ENCODE measurements at places on chromosomes 4 and X.

- no peaks in the 10 kb centered on the region for H3K27me3 ChIP-seq
- no peak overlapping the region for H3K4me3 ChIP-seq
- DNase-seq = no peak
- H3K4me1 ChIP-seq = no peaks in the 10 kb centered on the region
These were observed 5.2 kb downstream of the KCNE5 start for GRCh38 chrX:109619771-109620170.

- no peaks in the 10 kb centered on the region for H3K36me3 ChIP-seq
- no peaks in the 10 kb centered on the region for H3K4me1 ChIP-seq
- DNase-seq = no peak
- no peak overlapping the region for H3K4me3 ChIP-seq
These were observed 110.8 kb upstream of the PACRGL start for GRCh38 chr4:20589436-20589835.

GRCh38 chrX:35392232-35392631, 405.9 kb upstream of the MAGEB16 start:
- H3K4me3 ChIP-seq = no peak overlapping the region
- H3K27ac ChIP-seq = no peak overlapping the region
- no peaks in the 10 kb centered on the region for H3K27me3 ChIP-seq
- H3K4me1 ChIP-seq = no peaks in the 10 kb centered on the region

DNA sequence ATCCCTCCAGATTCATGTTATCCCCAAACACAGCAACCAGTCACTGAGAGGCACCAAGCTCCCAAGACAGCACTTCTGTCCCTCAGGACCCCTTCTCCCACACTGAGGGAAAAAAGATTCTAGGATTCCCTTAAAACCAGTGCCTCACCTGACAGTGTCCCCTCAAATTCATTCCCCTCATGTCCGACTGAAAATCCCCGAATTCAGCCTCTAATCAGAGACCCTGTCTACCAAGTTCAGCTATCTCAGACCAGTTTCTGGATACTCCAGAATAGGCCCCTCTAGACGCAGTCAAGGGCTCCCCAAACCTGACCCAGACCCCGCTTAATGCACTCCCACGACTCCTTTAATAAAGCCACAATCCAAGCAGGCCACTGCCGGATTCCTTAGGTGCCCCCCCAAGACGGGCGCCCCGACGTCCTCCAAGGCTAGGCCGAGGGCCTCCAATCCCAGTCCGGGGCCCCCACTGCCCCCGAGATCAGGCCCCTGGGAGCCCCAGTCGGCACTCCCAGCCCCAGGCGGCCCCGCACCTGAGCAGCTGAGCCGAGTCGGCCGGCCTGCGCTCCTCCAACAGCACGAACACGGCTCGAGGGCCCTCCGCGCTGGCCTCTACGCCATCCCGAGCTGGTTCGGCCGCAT, 457 bp downstream of the TFE3 start:
- peaks cover 11% of the 10 kb centered on the region for H3K36me3 ChIP-seq
- peak overlapping the region; percentile 50 for H3K27ac ChIP-seq
- H3K4me1 ChIP-seq = no peaks in the 10 kb centered on the region
- H3K4me3 ChIP-seq = peak overlapping the region; percentile 77

DNA sequence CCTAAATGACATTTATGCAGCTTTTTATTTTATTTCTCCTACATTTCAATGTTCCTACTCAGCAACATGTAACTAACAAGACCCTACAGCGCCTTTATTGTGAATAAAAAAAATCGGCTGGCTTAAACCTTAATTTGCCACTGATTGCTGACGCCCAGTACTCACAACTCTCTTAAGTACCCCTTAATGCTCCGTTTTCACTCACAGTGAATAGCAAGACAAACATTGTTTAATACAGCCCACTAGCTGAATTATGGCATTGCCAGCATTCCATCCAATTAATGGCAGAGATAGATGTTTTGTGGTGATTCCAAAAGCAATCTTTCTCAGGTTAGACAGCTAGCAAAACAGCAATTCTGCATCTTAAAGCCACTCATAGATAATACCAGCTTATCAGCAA, 61.1 kb downstream of the PPARGC1A start:
- no peak for DNase-seq
- H3K36me3 ChIP-seq = no peaks in the 10 kb centered on the region
- H3K27ac ChIP-seq = no peak overlapping the region

DNA sequence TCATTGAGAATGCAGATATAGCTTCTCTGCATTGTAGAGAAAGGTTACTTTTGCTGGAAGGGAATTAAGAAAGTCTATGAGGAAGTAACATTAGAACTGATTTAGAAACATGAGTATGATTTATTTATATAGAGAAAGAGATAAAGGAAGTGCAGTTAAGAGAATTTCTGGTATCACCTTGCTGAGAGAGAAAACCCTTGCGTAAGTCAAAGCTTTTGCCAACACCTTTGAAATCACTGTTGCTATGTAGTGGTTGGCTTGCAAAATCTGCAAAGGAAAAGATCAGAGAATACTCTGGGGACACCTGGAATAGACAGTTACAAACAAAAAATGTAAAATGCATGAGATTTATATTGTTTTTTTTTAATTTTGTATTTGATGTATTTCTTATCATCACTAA, 137.3 kb upstream of the RXFP1 start:
- no peak for DNase-seq
- H3K27me3 ChIP-seq = no peaks in the 10 kb centered on the region
- no peak overlapping the region for H3K27ac ChIP-seq
- no peaks in the 10 kb centered on the region for H3K4me1 ChIP-seq
- H3K4me3 ChIP-seq = no peak overlapping the region

DNA sequence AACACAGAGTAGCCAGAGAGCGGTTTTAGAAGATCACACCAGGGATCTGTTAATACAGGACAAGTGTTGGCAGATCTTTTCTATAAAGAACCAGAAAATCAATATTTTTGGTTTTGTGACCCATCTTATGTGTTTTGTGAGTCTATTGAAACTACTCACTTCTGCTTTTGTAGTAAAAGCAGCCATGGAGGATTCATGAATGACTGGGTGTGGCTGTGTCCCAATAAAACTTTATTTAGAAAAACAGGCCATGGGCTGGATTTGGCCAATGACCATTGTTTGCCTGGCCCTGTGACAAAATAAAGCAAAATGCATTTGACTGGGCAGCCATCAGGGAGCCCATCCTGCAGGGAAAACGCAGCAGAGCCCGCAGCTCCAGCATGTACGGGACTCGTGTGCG, 99.9 kb upstream of the ADRA2C start:
- DNase-seq = no peak
- H3K4me1 ChIP-seq = no peaks in the 10 kb centered on the region
- H3K27ac ChIP-seq = no peak overlapping the region
- H3K4me3 ChIP-seq = no peak overlapping the region
- no peaks in the 10 kb centered on the region for H3K27me3 ChIP-seq
- no peaks in the 10 kb centered on the region for H3K36me3 ChIP-seq

- H3K36me3 ChIP-seq = no peaks in the 10 kb centered on the region
- H3K4me1 ChIP-seq = no peaks in the 10 kb centered on the region
- no peak for DNase-seq
- H3K27ac ChIP-seq = no peak overlapping the region
These were observed 45.1 kb downstream of the CHM start for GRCh38 chrX:86002076-86002896.

DNA sequence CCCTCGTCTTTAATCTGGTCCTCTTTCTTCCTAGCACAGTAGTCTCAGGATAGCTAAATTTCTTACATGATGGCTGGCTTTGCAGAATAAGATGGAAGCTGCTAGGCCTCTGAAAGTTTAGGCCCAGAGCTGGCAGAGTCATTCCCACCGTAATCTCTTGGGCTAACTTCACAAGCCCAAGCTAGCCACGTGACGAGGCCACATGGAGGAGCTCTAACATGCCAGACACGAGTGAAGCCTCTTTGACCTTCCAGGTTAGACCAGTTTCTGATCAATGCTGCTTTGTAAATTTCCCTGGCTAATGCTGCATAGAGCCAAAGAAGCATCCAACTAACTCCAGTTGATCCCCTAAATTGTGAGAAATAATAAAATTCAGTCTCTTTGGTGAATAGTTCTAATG, 9.5 kb upstream of the CENPE start:
- no peaks in the 10 kb centered on the region for H3K27me3 ChIP-seq
- no peaks in the 10 kb centered on the region for H3K36me3 ChIP-seq
- H3K27ac ChIP-seq = no peak overlapping the region
- no peaks in the 10 kb centered on the region for H3K4me1 ChIP-seq
- DNase-seq = no peak
- no peak overlapping the region for H3K4me3 ChIP-seq

DNA sequence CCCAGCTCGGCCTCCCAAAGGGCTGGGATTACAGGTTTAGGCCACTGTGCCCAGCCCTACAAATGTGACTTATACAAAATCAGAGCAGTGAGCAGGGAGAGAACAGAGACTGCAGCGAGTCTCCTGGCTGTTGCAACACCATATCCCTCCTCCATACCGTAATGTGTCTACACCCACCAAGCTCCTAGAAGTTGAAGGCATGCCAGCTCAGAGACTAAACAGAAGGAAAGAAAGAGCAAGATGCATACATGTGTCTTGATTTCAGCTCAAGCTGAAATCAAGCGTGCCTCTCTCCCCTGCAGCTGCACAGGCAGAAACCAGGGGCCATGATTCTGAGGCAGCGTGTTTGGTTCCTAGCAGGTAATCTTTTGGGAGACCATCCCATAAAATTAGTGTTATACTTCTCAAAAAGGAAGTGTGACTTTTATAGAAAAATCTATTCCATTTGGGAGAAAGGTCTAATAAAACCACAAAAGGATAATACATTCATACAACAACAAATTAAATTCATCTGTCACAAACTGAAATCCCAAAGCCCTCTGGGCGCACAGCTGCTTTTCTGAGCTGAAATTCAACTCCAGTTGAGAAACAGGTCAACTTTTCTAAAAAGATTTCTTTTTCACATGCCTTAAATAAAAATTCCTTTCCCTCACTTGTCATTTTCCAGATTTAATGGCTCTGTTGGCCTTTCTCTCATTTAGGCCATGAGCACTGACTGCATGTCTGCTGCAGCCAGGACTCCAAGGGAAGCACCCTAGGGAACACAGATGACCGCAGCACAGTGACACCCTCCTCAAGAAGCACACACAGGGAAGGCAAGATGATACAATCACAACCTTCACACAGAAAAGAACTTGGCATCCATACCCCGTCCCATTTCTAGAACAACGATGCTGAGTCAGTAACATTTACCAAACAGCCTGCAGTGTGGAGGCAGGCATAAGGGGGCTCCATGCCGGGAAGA, 34.4 kb downstream of the AFAP1 start:
- H3K27me3 ChIP-seq = no peaks in the 10 kb centered on the region
- peak overlapping the region; percentile 4 for H3K27ac ChIP-seq
- peaks cover 8% of the 10 kb centered on the region for H3K4me1 ChIP-seq
- no peak overlapping the region for H3K4me3 ChIP-seq
- H3K36me3 ChIP-seq = no peaks in the 10 kb centered on the region
- no peak for DNase-seq

DNA sequence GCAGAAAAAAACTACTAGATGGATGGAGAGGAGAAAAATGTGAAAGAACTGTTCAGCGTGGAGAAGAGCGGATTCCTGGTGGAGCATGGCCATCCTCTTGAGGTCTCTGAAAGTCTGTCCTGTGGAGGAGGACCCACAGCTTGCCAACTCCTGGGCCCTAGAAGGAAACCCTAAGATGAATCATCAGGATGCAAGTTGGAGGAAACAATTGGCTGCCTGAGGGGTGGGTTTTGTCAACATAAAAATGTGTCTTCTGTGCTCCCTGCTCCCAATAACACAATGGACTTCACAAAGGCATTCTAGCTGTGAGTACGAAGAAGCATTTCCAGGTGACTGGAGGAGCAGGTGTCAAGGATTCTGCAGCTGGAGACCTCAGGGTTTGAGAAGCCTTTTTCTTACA, 37.2 kb downstream of the CNGA2 start:
- no peaks in the 10 kb centered on the region for H3K27me3 ChIP-seq
- H3K4me1 ChIP-seq = no peaks in the 10 kb centered on the region
- H3K27ac ChIP-seq = no peak overlapping the region
- H3K4me3 ChIP-seq = no peak overlapping the region

- no peaks in the 10 kb centered on the region for H3K4me1 ChIP-seq
- no peak overlapping the region for H3K4me3 ChIP-seq
- no peak overlapping the region for H3K27ac ChIP-seq
- DNase-seq = no peak
These were observed 13.1 kb downstream of the ZNF81 start for GRCh38 chrX:47849778-47850177.

GRCh38 chrX:53122013-53122412, 28.1 kb downstream of the KANTR start:
- H3K4me1 ChIP-seq = no peaks in the 10 kb centered on the region
- no peaks in the 10 kb centered on the region for H3K27me3 ChIP-seq
- H3K27ac ChIP-seq = no peak overlapping the region
- no peak for DNase-seq
- no peak overlapping the region for H3K4me3 ChIP-seq

DNA sequence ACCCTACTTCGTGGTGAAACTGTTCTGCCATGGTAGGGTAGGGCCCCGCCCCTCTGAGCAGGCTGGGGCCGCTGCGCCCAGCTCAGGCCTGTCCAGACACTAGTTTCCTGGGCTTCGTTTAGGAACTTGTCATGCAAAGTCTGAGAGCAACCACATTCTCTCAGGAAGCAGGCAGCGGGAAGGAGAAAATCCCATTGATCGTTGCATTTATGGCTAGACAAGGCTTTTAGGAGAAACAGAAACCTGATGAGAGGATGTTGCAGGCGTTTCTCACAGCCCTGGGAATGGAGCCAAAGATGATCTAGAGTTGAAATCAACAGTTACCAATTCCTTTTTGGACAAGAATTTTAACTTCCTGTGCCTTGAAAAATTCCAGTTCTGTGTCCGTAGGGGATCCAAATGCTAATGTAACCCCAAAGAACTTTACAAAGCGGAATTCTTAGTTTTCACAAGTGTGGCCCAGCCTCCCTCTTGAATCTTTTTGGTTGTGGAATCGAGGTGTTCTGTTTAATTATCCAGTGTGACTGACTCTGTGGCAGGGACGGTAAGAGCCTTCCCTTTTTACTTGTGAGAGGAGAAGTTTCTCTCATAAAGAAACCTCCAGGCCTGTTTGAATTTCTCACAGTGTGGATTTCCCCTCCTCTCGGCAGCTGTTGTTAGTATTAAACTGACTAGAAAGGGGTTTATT, 4.5 kb upstream of the CXCL9 start:
- H3K4me3 ChIP-seq = no peak overlapping the region
- DNase-seq = no peak
- no peak overlapping the region for H3K27ac ChIP-seq
- H3K27me3 ChIP-seq = no peaks in the 10 kb centered on the region
- H3K4me1 ChIP-seq = no peaks in the 10 kb centered on the region
- H3K36me3 ChIP-seq = no peaks in the 10 kb centered on the region

GRCh38 chr4:151541389-151542071, 132.6 kb downstream of the FHIP1A start:
- DNase-seq = no peak
- H3K4me3 ChIP-seq = no peak overlapping the region
- no peaks in the 10 kb centered on the region for H3K36me3 ChIP-seq

DNA sequence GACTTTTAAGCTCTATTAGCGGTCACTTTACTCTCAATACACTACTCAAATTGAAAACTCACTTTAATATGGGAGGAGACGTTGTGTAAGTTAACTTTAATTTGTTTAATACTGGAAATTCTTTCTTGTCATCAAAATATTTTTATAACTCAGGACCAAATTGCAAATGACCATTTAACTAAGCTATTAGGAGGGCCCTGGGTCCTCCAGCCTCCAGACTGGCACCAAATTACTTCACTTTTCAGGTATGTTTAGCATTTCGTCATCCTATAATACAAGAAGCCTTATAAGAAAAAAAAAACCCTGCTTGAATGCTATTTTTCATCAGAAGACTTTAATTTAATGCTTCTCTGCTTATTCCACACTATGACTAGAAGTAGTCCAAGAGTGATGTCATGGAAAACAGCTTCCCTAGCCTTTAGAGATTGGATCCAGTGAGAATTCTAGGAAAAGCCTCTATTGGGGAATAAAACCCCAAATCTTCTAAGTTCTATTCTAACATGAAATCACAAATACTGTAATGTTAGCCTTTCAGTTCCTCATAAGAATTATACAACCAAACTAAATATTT, 6.6 kb downstream of the KLHL15 start:
- no peak overlapping the region for H3K4me3 ChIP-seq
- no peak overlapping the region for H3K27ac ChIP-seq
- H3K4me1 ChIP-seq = no peaks in the 10 kb centered on the region
- H3K27me3 ChIP-seq = peaks cover 2% of the 10 kb centered on the region
